Renal cortex interstitium (tissue), 15 donors: ENCODE measurements at places on chromosomes 5 and 9.

DNA sequence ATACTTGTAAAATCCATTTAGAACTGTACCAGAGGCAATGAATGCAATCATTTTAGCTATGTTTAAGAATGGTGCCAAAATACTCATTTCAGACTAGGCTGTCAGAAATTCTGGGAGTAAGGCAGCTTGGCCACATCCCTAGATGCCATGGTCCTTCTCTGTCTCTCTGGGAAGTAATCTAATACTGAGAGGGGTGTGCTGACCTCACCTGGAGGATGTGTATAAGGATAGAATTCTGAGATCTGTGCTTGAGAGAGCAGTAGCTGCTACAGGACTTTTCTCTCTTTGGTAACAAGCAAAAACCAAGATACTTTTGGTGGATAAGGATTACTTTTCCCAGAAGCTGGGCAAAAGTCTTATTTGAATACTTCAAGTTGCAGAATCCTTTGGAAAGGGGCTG lies 68.1 kb upstream of the MRPS30 start:
- DNase-seq: no peak

DNA sequence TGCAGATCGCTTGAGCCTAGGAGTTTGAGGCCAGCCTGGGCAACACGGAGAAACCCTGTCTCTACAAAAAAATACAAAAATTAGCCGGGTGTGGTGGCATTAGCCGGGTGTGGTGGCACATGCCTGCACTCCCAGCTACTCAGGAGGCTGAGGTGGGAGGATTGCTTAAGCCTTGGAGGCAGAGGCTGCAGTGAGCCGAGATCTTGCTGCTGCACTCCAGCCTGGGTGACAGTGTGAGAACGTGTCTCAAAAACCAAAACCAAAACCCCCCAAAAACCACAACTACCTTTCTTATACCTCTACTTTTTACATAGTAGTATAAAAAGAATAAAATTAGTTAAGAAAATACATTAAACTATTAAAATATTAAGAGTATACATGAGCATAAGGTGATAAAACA lies 121.2 kb downstream of the RAPGEF6 start:
- no peak for DNase-seq

GRCh38 chr9:133135146-133135745 lies 14.2 kb upstream of the RALGDS start:
- DNase-seq: no peak

DNA sequence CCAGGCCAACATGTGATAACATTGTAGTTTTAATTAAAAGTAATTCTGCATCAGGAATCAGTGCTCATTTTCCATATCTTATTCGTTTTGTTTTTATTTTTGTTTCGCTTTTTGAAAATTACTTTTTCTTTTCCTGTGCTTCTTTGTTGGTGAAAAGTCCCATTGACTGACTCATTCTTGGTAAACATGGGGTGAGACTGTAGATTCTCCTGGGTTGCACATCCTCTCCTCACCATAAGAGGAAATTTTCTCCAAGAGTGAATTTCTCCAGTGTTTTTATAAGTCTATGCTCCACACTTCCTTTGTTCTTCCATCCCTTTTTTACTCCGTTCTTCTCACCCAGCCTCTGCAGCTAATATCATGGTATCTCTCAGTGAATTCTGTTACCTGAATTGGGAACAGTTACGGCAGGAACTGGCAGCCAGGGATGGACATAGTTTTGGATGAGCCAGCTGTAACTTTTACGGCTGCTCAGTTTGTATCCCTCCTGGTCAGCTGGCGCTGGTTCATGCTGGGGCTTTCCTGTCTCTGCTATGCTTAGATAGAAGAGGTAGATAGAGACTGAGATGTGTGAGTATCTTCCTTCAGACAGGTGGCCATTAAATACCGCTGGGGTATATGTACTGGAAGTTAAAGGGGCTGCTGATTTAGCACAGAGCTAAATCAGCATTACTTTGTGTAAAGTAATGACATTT lies 80.0 kb downstream of the MAN2A1 start:
- no peak for DNase-seq

GRCh38 chr5:516338-516925 lies 7.8 kb downstream of the SLC9A3 start:
- DNase-seq: no peak

DNA sequence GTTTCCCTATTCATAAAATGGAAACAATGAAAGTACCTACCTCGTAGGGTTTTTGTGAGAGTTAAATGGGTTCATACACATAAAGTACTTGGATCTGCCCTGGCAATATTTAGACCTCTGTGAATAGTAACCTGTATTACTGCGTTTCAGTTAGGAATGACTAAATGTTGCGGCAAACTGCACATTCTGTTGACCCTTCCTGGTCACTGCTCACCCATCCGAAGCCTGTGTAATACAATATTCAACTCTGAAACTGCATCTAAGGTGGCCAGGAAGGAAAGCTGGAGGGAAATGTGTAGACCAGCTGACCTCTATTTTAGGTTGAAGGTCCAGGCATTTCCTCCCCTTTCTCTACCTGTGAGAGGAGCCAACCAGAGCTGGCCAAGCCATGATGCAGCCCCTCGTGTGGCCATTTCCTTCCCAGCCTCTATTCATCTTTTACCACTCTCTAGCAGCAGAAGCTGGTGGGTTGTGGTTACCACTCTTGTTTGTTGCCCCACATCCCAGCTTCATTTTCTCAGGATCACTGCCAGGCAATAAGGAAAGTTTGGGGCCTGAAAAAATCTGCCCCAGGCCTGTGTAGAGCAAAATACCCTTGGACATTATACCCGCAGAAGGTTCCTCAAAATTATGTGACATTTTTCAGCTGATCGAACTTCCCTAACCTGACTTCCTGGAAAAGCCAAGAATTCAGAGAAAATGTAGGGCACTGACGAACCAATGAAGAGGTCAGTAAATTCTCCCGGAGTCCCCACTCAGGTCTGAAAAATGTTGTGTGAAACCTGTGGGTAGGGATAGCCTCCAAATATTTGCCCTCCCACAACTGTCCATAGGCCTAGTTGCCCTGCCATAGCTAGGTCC lies 20.5 kb upstream of the PDCD1LG2 start:
- no peak for DNase-seq
